ENCODE measurements at places on chromosomes 16 and 17.

DNA sequence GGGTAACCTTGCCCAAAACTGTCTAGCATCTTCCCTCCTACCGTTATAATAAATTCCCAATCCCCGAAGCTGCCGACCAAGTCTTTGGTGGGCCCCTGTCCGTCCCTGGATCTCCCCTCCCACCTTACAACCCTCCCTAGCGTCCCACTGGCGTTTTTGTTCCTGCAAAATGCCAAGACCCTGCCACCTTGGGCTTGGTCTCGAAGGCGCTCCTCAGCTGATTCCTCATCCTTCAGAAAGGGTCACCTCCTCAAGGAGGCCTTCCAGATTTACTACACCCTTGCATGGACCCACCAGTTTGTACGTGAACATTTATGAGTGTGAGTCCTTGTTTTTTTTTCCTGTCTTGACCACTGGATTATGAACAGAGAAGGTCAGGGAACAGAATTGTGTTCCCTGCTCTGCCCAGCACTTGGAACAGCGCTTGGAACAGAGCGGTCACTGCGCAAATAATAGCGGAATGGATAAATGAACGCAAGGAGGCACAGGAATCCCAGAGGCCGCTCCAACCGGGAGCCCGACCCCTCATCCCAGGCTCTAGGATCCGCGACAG, 926 bp upstream of the GFER start:
- no peak for DNase-seq
- peaks cover 37% of the 10 kb centered on the region for H3K27me3 ChIP-seq
- H3K4me3 ChIP-seq, result peak overlapping the region; percentile 70
- peaks cover 17% of the 10 kb centered on the region for H3K4me1 ChIP-seq

GRCh38 chr16:3640207-3640606, 14.3 kb upstream of the DNASE1 start:
- H3K27ac ChIP-seq, result no peak overlapping the region
- H3K27me3 ChIP-seq, result no peaks in the 10 kb centered on the region
- peaks cover 29% of the 10 kb centered on the region for H3K4me1 ChIP-seq
- no peak for DNase-seq
- H3K4me3 ChIP-seq, result no peak overlapping the region

DNA sequence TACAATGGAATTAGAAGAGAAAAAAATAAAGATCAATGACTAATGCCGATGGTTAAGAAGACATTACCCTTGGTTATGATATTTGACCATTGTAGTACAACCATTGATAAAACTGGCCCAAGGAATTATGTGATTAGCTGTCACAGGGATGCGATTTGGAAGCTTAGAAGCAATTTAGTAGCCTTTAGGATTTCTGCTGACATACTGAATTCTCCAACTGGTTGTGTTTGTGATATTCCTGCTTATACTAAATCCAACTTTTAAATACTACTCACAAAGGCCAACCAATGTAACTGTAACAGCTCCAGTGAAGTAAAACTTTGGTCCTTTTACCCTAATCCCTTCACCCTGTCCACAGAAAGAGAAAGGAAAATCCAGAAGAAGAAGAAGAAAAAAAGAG, 31.4 kb upstream of the ABCA6 start:
- peaks cover 3% of the 10 kb centered on the region for H3K36me3 ChIP-seq
- no peak overlapping the region for H3K4me3 ChIP-seq
- H3K4me1 ChIP-seq, result no peaks in the 10 kb centered on the region
- no peak for DNase-seq

GRCh38 chr16:14378131-14378551, 251.9 kb downstream of the PARN start:
- H3K36me3 ChIP-seq, result no peaks in the 10 kb centered on the region
- H3K27ac ChIP-seq, result no peak overlapping the region
- no peaks in the 10 kb centered on the region for H3K27me3 ChIP-seq
- H3K4me1 ChIP-seq, result no peaks in the 10 kb centered on the region

- no peak for DNase-seq
- no peak overlapping the region for H3K4me3 ChIP-seq
- H3K36me3 ChIP-seq, result peaks cover 5% of the 10 kb centered on the region
- no peaks in the 10 kb centered on the region for H3K27me3 ChIP-seq
Measured at GRCh38 chr17:45042346-45043120, 8.9 kb downstream of the DCAKD start.

GRCh38 chr17:29619251-29619650, 3.5 kb downstream of the CORO6 start:
- H3K4me1 ChIP-seq, result peaks cover 54% of the 10 kb centered on the region
- H3K36me3 ChIP-seq, result no peaks in the 10 kb centered on the region
- H3K27ac ChIP-seq, result no peak overlapping the region
- H3K4me3 ChIP-seq, result no peak overlapping the region
- H3K27me3 ChIP-seq, result no peaks in the 10 kb centered on the region

- H3K36me3 ChIP-seq, result peaks cover 10% of the 10 kb centered on the region
- no peak overlapping the region for H3K4me3 ChIP-seq
- H3K27ac ChIP-seq, result no peak overlapping the region
- peaks cover 2% of the 10 kb centered on the region for H3K27me3 ChIP-seq
- no peak for DNase-seq
Measured at GRCh38 chr16:12649356-12649755, 154.3 kb downstream of the CPPED1 start.

GRCh38 chr17:69565447-69565846, 150.9 kb downstream of the MAP2K6 start:
- no peak overlapping the region for H3K4me3 ChIP-seq
- H3K27ac ChIP-seq, result no peak overlapping the region
- no peaks in the 10 kb centered on the region for H3K36me3 ChIP-seq
- no peak for DNase-seq
- no peaks in the 10 kb centered on the region for H3K27me3 ChIP-seq
- H3K4me1 ChIP-seq, result peaks cover 4% of the 10 kb centered on the region

- H3K36me3 ChIP-seq, result peaks cover 16% of the 10 kb centered on the region
- H3K4me3 ChIP-seq, result no peak overlapping the region
- no peak for DNase-seq
- H3K27me3 ChIP-seq, result no peaks in the 10 kb centered on the region
- no peaks in the 10 kb centered on the region for H3K4me1 ChIP-seq
Measured at GRCh38 chr16:1691956-1692355, 13.9 kb downstream of the JPT2 start.

- peaks cover under 1% of the 10 kb centered on the region for H3K27me3 ChIP-seq
- H3K36me3 ChIP-seq, result no peaks in the 10 kb centered on the region
- no peak overlapping the region for H3K27ac ChIP-seq
- DNase-seq, result no peak
Measured at GRCh38 chr16:9165681-9166080, 74.2 kb downstream of the HAPSTR1 start.

DNA sequence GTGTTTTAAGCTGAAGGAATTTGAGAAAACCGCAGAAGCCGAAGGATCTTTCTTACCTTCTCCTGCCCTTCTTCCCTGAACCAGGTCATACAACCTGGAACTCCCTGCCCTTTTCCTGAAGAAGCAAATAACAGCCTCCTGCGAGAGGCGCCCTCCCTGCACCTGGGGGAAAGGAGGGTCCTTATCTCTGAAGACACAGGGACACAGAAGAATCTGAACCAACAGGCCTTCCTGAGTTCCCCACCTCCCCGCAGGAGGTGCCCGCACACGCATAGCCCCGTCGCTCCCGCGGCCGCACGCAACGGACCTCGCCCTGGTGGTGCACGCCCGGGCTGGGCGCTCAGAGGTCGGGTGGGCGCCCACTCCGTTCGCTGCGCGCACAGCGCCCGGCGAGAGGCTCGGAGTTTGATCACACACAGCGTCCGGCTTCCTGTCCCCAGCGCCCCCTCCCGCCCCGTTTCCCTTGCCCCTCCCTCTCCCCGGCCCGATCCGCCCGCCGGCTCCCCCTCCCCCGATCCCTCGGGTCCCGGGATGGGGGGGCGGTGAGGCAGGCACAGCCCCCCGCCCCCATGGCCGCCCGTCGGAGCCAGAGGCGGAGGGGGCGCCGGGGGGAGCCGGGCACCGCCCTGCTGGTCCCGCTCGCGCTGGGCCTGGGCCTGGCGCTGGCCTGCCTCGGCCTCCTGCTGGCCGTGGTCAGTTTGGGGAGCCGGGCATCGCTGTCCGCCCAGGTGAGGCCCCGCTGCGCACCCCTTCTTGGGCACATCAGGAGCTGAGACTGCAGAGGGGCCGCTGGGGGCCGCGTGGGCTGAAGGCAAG, at the start of gene TNFSF12:
TSS of gene TNFSF12 (plus strand) at position 474 of the 816 bp plus-strand sequence. CDS start at position 570, 96 bp downstream.
- H3K27ac ChIP-seq, result peak within 1 kb of the TSS; percentile 79
- H3K4me1 ChIP-seq, result peaks cover 50% of the 10 kb centered on the region
- H3K4me3 ChIP-seq, result peak within 1 kb of the TSS; percentile 83
- H3K27me3 ChIP-seq, result no peaks in the 10 kb centered on the region
- peaks cover 8% of the 10 kb centered on the region for H3K36me3 ChIP-seq

DNA sequence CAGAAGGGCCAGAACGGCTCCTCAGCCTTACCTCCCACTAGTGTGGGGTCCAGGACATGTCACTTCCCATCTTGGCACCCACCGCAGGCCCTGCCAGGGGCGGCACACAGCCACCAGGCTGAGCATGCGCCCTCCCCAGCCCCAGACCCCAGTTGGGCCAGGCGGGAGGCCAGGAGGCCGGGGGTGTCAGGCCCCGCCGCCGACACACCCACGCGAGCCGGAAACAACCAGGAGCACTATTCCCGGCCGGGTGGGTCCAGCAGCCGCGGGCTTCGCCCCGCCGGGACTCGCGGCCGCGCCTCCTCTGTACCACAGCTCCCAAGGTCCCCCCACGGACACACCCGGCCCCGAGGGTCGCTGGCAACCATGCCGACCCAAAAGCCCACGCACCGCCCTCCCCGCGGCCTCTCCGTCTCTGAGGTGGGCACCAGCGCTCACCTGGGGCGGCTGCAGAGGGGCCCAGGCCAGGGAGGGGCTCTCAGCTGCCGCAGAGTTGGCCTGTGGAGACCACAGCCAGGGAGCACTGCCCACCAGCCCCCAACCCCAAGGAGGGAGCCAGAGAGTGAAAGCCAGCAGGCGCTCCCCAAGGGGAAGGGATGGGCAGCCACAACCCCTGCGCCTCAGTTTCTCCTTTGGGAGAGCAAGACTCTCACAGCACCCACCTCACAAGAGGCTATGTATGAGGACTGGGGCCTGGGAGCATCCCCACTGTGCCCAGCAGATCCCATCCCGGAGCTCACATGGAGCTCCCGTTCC, 18.0 kb downstream of the B9D1 start:
- H3K27me3 ChIP-seq, result peaks cover 19% of the 10 kb centered on the region
- H3K36me3 ChIP-seq, result no peaks in the 10 kb centered on the region
- no peak overlapping the region for H3K27ac ChIP-seq
- no peak for DNase-seq
- no peak overlapping the region for H3K4me3 ChIP-seq

- no peak overlapping the region for H3K4me3 ChIP-seq
- H3K27me3 ChIP-seq, result no peaks in the 10 kb centered on the region
- H3K36me3 ChIP-seq, result no peaks in the 10 kb centered on the region
- no peak for DNase-seq
- H3K4me1 ChIP-seq, result no peaks in the 10 kb centered on the region
Measured at GRCh38 chr16:51168755-51169154, 17.7 kb upstream of the SALL1 start.

DNA sequence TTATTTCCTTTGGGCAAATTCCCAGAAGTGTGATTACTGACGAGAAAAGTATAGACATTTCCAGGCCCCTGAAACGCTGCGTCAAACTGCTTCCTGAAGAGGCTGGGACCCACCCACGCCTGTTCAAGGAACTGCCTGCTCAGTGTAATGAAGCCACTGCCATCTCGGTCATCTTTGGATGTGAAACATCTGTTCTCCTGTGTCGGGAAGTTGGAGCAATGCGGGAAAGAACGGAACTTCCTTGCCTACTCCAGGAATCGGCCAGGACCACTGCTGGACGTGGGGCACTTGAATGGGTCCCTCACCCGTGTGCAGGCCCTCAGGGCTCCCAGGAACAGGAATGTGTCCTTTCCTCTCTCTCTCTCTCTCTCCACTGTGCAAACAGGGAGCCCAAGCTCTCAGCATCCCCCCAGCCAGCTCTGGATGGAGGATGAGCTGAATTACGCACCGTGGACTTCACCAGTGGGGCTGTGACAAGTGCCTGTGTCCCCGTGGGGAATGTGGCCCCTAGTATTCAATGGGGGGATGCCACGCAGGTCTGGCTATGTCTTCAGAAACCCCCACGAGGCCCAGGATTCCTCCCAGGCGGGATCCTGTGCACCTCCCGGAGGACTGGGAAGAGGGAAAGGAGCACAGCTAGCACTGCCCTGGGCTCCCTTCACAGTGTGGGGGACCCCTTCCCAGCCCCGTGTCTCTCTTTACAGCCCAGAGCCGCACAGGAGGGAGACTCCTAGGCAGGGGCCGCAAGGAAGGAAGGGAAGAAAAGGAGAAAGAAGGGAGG, 18.3 kb upstream of the LITAF start:
- DNase-seq, result no peak
- H3K4me3 ChIP-seq, result no peak overlapping the region
- peaks cover 10% of the 10 kb centered on the region for H3K4me1 ChIP-seq
- no peaks in the 10 kb centered on the region for H3K36me3 ChIP-seq

DNA sequence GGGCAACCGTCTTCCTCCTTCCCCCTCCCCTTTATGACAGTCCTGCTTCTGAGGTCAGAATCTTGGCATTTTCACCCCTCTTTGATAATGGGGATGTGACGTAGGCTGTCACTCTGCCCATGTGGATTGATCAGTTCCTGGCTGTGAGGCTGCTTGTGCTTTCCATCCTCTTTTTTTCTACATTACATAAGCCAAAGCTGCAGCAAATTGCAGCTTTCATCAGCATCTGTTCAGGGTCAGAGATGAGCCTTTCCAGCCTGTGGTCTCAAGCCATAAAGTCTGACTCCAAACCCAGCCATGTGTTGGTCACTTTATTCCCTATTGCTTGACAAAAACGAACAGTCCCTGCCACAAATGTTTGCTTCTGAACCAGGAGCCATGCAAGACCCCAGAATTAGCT, 535.1 kb downstream of the CDH11 start:
- H3K4me1 ChIP-seq, result no peaks in the 10 kb centered on the region
- H3K27ac ChIP-seq, result no peak overlapping the region
- no peak overlapping the region for H3K4me3 ChIP-seq
- no peaks in the 10 kb centered on the region for H3K27me3 ChIP-seq

GRCh38 chr16:14502932-14503741, 126.9 kb downstream of the PARN start:
- H3K27me3 ChIP-seq, result no peaks in the 10 kb centered on the region
- H3K27ac ChIP-seq, result no peak overlapping the region
- peaks cover 22% of the 10 kb centered on the region for H3K4me1 ChIP-seq

DNA sequence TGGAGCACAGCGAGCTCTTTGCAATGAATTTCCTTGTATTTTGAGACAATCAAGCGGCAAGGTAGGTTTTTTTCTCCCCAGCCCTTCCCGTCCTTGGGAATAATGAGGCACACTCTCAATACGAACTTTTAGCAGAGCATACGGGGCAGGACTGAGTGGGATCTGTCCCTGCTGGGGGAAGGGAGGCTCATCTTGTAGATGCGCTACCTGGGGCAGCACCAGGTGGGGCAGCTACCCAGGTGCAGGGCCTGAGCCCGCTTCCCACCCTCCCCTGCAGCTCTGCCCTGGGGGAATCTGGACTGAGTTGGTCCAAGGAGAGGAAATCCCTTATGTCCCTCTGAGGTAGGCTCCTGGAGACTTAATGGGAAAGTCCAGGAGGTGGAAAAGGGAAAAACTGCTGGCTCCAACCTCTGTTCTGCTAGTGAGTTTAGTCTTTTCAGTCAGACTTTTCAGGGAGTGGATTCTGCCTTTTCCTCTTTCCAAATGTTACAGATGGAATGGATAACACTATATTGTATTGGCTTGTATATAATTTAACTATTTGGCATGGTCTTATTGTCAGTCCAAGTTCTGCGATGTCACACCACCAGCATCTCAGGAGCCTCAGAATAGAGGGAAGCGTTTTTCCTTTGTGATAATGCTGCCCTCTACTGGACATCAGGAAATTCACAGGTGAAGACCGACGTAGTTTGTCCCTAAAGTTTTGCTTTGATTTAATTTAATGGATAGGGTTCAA, 9.6 kb upstream of the CES1 start:
- H3K27me3 ChIP-seq, result peaks cover 28% of the 10 kb centered on the region
- no peak overlapping the region for H3K4me3 ChIP-seq
- H3K27ac ChIP-seq, result no peak overlapping the region
- no peaks in the 10 kb centered on the region for H3K4me1 ChIP-seq
- no peaks in the 10 kb centered on the region for H3K36me3 ChIP-seq

- H3K27ac ChIP-seq, result no peak overlapping the region
- no peaks in the 10 kb centered on the region for H3K36me3 ChIP-seq
- H3K4me3 ChIP-seq, result no peak overlapping the region
- peaks cover 4% of the 10 kb centered on the region for H3K27me3 ChIP-seq
Measured at GRCh38 chr16:77918809-77919707, 103.3 kb upstream of the CLEC3A start.

Measured in activated naive CD8-positive, alpha-beta T cell treated with anti-CD3 and anti-CD28 coated beads for 36 hours (primary cell).